ENCODE measurements at places on chromosomes 11 and 22.

GRCh38 chr11:123429336-123429735 lies 733 bp upstream of the GRAMD1B start:
- DNase-seq: no peak

DNA sequence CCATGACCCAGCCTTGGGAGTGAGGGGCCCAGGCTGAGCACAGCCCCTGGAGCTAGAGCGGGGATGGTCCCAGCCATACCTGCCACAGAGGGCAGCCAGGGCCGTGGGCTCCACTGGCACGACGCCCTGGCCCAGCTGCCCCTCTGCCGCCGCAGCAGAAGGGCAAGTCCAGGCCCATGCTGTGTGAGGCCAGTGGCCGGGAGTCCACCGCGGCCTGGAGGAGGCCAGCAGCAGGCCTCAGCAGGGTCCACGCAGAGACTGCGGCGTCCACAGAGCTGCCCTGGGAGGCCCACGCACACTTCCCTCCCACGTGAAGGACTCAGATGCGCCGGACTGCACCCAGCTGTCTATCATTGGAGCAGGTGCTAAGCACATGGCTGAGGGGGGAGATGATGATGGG lies 23.5 kb downstream of the MOB2 start:
- no peak for DNase-seq

- DNase-seq: no peak
Observed at GRCh38 chr11:78331711-78332110, 85.9 kb downstream of the GAB2 start.

- DNase-seq: no peak
Observed at GRCh38 chr22:19062139-19062942, 59.9 kb downstream of the DGCR2 start.

DNA sequence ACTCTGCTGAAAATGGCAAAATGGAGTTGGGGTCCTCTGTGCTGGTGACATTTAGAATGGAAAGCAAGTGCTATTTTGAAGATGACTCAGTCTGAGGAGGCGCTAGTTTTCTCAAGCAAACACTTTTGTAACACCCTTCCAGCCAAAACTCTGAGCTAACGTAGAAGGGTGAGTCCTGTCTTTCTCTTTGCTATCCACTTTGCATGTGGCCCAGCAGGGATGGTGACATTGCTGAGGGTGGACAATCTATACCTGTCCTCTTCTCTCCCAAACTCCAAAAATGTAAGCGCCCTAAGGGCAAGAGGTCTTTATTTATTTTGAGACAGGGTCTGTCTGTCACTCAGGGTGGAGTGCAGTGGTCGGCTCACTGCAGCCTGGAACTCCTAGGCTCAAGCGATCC lies 3.6 kb upstream of the KAT5 start:
- DNase-seq: no peak

GRCh38 chr22:29713156-29713727 lies 6.6 kb upstream of the CABP7 start:
- DNase-seq: no peak

GRCh38 chr22:37121887-37122591 lies 12.5 kb upstream of the TMPRSS6 start:
- peak; percentile 89 for DNase-seq

DNA sequence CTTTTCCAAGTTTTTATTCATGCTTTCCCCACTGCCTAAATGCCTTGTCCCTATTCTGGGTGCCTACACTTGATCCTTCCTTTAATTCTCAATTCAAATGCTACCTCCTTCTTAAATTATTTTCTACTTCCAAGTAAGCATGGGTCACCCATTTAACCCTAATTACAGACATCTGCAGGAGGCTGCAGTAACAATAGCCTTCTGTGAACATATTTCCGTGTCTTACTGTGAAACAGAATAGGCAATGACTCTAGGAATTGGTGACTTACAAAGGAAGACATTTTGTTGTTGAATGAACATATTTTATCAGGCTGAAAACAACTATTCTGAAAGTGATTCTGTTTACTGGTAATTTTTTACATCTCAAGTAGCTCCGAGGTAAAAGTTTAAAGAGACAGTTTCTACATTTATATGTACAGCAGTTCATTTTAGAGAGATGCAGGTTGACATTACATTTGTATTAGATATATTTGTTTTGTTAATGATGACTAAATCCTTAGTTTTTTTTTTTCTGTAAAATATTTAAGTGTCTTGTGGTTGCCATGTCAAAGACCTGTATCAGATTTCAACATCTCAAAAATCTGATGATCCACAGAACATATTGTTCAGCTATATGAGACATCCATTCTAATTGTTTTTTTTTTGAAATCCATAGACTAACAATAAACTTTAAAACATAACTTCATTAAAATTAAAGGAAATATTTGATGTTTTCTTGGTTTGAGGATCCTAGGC lies 316.8 kb downstream of the CASP12 start:
- no peak for DNase-seq
